Activated CD4-positive, alpha-beta T cell treated with anti-CD3 and anti-CD28 coated beads, Interleukin-2, amount 10 ng/mL, durations not matched to agents 7 days and 5 days (primary cell): ENCODE measurements at places on chromosomes 16 and 17. TPM values are rescaled to one million over a fixed set of nuclear protein-coding genes. Genes with fewer than 3 reads are reported as not detected.

Gene ENPP7
- total RNA-seq: not detected

Gene HOXB1
- total RNA-seq: not detected

Gene KRT39
- total RNA-seq: not detected

Gene TMEM94
- 82.1 TPM for total RNA-seq

- H3K36me3 ChIP-seq: no peaks in the 10 kb centered on the region
- peaks cover 1% of the 10 kb centered on the region for H3K4me1 ChIP-seq
These were observed 20.4 kb upstream of the SMURF2 start for GRCh38 chr17:64682261-64683181.

DNA sequence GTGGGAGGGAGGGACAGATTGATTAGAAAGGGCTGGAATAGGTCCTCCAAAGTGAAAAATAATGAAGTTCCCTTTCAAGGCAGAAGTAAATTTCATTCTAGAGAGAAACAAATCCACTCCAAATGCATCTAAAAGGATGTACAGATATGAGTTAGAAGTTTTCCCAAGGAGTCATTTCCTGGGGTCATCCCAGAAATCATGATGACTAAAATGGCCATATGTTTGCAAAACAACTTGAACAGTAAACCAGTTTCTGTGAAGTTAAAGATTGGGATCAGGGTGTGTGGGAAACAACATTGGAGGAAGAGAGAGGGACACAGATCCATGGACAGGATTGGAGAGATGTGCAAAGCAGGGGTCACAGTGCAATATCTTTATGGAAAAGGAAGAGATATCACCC lies 32.5 kb upstream of the ARHGAP44 start:
- no peak for DNase-seq
- H3K4me1 ChIP-seq: no peaks in the 10 kb centered on the region
- H3K27me3 ChIP-seq: no peaks in the 10 kb centered on the region
- H3K27ac ChIP-seq: no peak overlapping the region
- H3K36me3 ChIP-seq: no peaks in the 10 kb centered on the region

- peak overlapping the region; percentile 99 for H3K27ac ChIP-seq
- DNase-seq: no peak
- no peaks in the 10 kb centered on the region for H3K27me3 ChIP-seq
- H3K36me3 ChIP-seq: peaks cover 54% of the 10 kb centered on the region
- no peak overlapping the region for H3K4me3 ChIP-seq
These were observed 205.2 kb upstream of the CHMP6 start for GRCh38 chr17:80786470-80786869.

- peaks cover 1% of the 10 kb centered on the region for H3K27me3 ChIP-seq
- H3K27ac ChIP-seq: no peak overlapping the region
- H3K4me1 ChIP-seq: no peaks in the 10 kb centered on the region
- no peak for DNase-seq
- no peaks in the 10 kb centered on the region for H3K36me3 ChIP-seq
These were observed 39.9 kb upstream of the LONP2 start for GRCh38 chr16:48203974-48204824.
